Thoracic aorta (tissue), 2 donors: ENCODE measurements at places on chromosomes 4 and X.
A peak's percentile ranks its signal among the peaks of the same experiment; 100 is the strongest.

GRCh38 chr4:45831692-45832091 is 292.2 kb downstream of the GABRG1 start:
- DNase-seq, result no peak

GRCh38 chr4:72846280-72847111 is 223.0 kb downstream of the COX18 start:
- DNase-seq, result no peak

DNA sequence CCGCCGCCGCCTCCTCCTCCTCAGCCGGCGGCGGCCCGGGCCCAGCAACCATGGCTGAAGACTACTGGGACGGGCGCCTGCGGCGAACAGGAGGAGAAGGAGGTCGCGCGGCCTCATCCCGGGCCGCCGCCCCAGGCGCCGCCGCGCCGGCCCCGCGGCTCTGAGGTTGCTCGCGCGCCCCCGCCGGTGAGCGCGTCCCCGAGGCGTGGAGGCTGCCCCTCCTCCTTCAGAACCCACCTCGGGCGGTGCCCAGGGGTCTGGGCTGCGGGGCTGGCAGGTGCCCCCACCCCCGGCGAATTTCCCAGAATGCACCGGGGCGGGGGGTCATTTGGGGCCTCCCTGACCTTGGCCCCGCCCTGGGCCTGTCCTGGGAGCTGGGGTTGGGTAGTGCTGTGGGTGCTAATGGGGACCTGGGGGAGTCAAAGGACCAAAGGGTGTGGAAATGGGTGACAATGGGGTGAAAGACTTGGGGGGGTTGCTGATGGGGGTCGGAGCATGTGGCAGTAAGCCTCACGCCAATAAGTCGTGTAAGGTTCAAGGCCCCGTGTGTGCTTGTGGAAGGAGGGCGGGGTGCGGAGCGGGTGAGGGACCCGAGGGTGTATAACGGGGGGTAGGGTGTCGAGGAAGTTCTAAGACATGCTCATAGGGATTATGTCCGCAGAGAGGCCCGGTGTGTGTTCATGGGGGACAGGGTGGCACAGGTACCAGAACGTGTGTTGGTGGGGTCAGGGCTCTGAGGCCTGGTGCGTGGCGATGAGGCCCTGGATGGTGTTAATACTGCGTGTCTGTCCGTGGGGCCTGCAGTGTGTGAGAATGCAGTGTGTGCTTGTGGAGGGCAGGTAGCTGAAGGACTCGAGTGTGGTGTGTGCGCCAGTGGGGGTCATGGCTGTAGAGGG is 687 bp downstream of the CDK16 start:
- no peak for DNase-seq

DNA sequence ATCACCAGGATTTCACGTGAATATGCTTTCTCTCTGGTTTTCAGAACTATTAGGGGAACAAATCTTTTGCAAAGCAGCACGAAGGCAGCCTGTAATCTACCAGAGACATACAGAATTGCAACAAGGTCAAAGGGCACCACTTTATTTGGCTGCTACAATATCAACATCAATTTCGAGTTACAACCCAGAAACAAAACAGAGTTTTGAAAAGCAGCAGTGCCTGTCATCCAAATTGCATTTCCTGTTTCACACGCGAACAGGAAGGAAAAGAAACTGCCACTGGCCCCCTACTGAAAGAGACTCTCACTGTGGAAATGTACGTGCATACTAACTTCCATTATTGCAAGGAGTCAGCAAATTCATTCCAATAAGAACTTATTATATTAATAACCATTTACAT is 17.1 kb upstream of the C1QTNF7 start:
- no peak for DNase-seq

DNA sequence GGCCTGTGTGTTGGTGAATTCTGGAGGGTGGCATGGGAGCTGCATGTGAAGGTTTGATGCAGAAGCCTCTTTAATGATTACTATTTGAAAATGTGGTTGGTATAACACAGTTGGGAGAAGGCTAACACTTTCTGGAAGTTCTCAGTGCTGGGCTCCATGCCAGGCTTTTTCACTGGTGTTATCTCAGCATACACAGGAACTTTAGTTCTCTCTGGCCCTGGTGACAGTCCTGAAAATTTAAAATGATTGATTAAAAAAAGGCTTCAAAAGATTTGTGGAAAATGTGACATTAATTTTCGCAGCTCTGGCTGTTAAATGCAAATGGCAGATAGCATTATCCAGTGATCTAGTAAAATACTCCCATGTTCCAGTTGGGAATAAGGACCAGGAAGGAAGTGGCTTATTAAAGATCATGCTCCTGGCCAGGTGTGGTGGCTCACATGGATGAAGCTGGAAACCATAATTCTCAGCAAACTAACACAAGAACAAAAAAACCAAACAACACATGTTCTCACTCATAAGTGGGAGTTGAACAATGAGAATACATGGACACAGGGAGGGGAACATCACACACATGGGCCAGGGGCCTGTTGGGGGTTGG is 36.6 kb downstream of the DIPK2B start:
- DNase-seq, result no peak

DNA sequence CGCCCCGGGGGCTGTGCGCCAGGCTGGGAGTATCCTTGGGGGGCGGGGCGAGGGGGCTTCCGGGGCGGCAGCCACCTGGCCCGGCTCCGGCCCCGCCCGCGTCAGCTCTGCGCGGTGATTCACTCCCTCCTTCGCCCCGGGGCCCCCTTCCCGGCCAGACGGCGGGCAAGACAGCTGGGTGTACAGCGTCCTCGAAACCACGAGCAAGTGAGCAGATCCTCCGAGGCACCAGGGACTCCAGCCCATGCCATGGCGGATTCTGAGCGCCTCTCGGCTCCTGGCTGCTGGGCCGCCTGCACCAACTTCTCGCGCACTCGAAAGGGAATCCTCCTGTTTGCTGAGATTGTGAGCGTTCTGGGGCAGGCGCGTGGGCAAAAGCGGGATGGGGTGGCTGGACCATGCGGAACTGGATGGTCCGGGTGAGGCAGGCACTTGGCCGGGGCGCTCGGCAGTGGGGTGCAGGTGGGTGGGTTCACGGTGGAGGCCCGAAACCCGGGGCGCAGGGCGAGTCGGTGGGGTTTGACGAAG is at the start of gene PLP2:
Gene PLP2 (plus strand): TSS at position 147 of the 528 bp plus-strand sequence. CDS start 103 bp downstream, at position 250.
- no peak for DNase-seq

GRCh38 chr4:184787766-184788503 is 37.8 kb downstream of the ACSL1 start:
- no peak for DNase-seq

DNA sequence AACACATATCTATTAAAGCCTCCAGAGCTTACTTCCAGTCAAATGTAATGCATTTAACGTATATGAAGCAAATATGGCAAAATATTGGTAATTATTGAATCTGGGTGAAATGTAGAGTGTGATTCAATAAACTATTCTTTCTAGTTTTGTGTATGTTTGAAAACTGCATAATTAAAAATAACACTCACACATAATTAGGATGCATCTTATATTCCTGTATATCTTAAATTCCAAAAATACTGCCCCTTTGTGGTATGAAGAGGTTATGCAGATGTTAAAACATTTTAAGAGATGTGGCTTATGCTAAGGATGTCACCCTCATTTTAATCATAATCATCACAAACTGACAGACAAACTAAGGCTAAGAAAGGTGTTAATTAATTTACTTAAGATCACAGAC is 182.9 kb downstream of the COX18 start:
- DNase-seq, result no peak

DNA sequence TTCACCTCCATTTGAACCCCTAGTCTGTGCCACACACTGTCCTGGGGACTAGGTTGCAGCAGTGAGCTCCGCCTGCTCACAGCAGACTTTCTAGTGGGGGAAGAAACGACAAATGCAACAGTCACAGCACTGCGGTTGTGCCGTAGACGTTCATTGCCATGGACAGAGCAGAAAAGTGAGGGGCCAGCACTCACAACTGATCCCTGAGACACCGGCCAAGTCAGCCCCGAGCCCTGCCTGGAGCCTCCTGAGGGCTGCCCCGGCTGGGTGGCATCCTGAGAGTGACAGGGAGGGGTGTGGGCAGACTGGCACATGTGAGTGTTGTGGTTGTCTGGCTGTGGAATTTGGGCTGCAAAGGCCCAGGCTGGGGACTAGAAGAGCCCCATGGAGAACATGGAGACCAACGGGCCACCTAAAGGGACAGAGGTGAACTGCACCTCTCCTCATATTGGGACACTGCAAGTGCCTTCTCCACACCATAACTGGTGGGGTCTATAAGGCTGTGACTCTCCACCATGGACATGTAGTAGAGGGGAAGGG is 4.6 kb downstream of the DUSP9 start:
- DNase-seq, result no peak

GRCh38 chr4:145277011-145277410 is 96.6 kb upstream of the OTUD4 start:
- DNase-seq, result no peak

GRCh38 chr4:56791316-56791715 is 30.2 kb downstream of the SPINK2 start:
- no peak for DNase-seq

GRCh38 chrX:11647138-11647537 is 18.6 kb downstream of the ARHGAP6 start:
- no peak for DNase-seq

DNA sequence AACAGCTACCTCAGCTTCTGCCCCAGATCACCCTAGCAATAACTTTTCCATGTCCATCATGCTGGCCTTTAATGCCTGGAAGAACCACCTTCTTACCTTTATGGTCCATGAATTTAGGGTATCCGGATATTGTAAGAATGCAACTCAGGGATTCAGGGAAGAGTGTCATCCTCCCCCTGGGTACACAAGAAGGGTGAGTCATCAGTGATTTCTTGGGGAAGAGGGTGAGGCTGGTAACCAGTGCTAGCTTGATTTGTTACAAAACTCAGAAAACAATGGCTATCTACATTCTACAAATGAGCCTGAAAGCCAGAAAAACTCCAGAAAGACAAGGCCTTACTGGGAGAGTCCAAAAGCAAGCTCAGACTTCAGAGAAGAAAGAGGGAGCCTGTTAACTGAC is 10.4 kb upstream of the NALF2 start:
- no peak for DNase-seq

- DNase-seq, result no peak
These were observed 518 bp downstream of the TACR3 start for GRCh38 chr4:103719105-103719829.

- DNase-seq, result peak; percentile 1
These were observed 42.9 kb upstream of the INTS6L start for GRCh38 chrX:135477576-135477975.
